ENCODE measurements at places on chromosomes 4 and X. TPM values are rescaled to one million over a fixed set of nuclear protein-coding genes. Genes with fewer than 3 reads are reported as not detected.

DNA sequence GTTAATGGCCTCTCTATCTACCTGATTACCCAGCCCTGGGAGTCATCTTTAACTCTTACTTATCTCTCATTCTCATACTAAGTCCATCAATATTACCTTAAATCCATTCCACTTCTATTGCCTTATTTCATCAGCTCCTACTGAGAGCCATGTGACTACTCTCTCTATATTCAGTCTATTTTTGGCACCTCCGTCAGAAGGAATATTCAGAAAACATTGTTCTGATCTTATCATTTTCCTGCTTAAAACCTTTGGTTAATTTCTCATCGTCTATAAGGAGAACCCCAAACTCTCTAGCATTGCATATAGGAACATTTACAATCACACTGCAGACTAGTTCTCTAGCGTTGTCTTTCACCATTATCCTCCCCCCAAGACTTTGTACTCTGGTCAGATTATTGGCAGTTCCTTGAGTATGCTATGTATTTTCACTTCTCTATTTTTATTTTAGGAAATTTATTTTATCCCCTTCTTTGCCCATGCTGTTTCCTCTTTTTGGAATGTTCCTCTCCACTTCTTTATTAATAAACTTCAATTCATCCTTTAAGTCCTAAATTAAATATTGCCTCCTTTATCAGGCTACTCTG lies 13.7 kb upstream of the AMMECR1 start:
- DNase-seq: no peak

GRCh38 chr4:7052313-7052712 lies 9.1 kb downstream of the TADA2B start:
- no peak for DNase-seq

DNA sequence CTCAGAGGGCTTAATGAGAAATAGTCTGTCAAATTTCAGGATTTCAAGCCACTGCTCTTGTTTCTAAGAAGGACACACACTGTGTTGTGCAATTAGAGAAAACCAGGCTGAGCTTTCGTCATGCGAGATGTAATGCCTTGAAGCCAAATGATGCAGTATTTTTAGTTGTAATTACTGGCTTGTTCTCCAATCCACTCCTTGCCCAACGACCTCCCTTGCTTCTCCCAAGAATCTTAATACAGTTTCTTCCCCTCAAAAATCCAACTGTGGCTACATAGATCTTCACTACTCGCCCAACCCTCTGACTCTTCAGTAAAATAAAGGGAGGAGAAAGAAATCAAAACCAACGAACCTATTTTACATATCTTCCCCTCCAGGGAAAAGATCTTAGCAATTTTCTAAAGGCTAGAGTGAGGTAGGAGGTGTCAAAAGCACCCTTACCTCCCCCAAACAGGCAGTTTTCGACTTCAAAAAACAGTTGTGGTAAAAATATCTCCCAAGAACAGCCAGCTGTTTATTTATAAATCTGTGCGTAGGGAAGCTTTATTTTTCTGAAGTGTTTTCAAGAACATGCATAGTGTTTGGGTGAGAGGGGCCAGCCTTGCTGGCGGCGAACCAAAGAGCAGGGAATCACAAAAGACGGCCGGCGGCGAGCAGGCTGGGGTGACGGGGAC lies 68.7 kb downstream of the MGST2 start:
- no peak for DNase-seq

GRCh38 chr4:10123227-10124101 lies 6.9 kb upstream of the WDR1 start:
- peak; percentile 33 for DNase-seq

DNA sequence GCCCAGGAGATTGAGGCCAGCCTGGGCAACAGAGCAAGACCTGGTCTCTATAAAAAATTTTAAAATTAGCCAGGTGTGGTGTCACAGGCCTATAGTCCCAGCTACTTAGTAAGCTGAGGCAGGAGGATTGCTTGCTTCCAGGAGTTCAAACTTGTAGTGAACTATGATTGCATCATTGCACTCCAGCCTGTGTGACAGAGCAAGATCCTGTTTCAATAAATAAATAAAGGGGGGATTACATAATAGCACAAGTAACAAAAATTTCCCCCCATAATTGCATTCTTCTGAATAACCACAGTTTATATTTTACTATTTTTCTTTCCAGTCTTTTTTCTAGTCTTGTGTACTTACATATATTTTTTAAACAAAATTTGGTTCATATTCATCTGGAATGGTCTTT lies 135.6 kb downstream of the CHIC2 start:
- DNase-seq: no peak

DNA sequence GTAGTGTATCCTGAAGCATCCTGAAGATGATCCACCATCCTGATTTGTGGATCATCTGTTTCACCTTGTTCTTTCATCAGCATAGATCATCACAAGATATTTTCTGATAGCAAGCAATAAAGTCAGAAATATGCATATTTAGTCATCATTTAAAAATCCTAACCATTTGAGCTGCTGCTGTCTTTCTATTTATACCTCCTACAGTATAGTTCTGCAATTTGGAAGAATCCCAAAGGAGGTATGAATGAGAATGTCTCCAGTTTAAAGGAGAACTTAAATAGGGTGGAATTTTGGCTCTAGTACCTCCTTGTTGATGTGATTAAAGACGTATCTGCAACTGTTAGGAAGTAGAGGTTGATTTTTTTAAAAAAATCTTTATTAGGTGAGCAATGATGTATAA lies 7.6 kb downstream of the SLC25A14 start:
- DNase-seq: no peak

- no peak for DNase-seq
These were observed 422.5 kb upstream of the FSTL5 start for GRCh38 chr4:162586266-162586665.

DNA sequence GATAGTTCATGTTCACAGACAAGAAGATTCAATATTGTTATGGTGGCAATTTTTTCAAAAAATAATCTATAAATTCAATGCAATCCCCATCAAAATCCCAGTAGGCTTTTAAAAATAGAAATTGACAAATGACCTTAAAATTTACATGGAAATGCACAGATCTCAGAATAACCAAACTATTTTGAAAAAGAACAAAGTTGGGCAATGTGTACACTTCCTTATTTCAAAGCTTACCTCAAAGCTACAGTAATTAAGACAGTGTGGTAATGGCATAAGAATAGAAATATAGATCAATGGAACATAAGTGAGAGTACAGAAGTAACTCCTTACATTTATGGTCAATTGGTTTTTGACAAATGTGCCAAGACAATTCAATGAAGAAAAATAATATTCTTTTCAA lies 39.0 kb downstream of the FRMD7 start:
- DNase-seq: no peak

DNA sequence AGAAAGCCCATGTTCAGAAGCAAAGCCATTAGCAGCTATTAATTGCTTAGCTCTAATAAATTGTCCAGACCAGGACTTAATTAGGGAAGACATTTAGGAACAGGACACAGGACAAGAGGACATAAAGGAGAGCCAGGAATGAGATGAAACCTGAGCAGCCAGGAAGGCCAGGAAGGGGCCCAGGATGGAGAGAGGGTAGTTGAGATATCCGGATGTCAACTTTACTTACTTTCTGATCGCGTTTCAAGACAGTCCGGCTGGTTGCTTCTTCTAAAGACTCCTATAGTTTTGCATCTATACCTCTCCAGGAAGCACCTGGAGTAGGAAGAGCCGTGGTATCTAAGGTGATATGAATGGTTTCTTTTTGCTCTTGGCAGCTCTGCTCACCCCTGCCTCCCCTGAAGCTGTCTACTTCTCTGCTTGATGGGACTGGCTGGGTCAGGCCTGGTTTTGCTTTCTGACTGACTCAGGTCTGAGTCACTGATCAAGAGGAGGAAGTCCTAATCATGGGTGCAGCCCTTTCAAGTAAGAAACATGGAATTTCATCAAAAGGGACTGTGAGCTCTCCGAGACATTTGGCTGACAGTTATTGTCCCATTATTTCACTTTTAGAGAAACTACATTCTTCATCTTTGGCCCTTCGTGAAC lies 733.3 kb downstream of the RPA4 start:
- DNase-seq: peak; percentile 65

GRCh38 chrX:70960730-70961129 lies 29.8 kb upstream of the SLC7A3 start:
- DNase-seq: no peak

- DNase-seq: no peak
These were observed 24.1 kb downstream of the DCTD start for GRCh38 chr4:182893047-182893446.

The KDR gene
- total RNA-seq: 0.09 TPM

The RAB9B gene
- 1.5 TPM for total RNA-seq

The RNF175 gene
- 0.66 TPM for total RNA-seq

The ADH1C gene
- 5.8 TPM for total RNA-seq

The RHOXF1 gene
- not detected for total RNA-seq

The MSX1 gene
- total RNA-seq: 1.6 TPM

All from Calu3 (cell line).